NCI-H460 (cell line): ENCODE measurements at places on chromosomes 7 and 10.

DNA sequence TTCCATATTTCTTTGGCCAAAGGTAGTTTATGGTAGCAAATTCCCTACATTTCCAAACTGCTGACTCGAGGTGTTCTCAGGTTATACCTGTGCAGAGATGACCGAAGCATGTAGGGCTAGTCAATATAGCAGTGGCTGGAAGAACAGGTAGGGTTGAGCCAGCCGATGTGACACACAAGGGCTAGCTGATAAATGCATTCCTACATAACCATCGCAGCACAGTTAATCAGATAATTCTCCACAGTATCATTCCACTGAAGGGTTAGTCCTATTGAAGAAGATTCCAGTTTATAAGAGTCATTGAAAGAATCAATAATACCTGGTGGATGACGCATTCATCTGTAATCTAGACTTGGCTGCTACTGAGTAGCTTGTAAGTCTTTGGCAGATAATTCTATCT lies 220.0 kb downstream of the KIF20B start:
- DNase-seq, result no peak

- no peak for DNase-seq
These were observed 6.1 kb upstream of the CAV2 start for GRCh38 chr7:116493449-116493848.

DNA sequence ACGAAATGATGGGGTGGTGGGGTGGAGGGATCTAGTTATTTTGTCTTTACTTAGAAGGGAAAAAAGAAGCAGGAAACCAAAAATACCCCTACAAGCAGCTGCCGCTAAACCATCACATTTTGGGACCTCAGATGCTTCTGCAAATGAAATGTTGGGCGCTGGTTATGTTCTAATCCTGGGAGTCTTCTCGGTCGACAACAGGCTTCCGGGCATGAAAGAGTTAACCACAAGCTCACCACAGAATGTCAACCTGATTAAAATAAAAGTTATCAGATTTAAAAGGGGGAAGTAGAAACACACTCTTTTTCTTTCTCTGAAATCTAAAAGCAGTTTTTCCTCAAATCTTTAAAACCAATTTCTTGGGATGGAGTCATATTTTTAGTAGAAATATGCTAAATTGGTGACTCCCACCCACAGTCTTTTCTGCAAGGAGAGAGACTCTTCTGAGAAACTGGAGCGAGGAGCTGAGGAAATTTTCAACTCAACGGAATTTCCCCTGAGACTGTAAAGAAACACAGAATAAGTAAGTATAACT lies 16.8 kb downstream of the IL2RA start:
- DNase-seq, result no peak

DNA sequence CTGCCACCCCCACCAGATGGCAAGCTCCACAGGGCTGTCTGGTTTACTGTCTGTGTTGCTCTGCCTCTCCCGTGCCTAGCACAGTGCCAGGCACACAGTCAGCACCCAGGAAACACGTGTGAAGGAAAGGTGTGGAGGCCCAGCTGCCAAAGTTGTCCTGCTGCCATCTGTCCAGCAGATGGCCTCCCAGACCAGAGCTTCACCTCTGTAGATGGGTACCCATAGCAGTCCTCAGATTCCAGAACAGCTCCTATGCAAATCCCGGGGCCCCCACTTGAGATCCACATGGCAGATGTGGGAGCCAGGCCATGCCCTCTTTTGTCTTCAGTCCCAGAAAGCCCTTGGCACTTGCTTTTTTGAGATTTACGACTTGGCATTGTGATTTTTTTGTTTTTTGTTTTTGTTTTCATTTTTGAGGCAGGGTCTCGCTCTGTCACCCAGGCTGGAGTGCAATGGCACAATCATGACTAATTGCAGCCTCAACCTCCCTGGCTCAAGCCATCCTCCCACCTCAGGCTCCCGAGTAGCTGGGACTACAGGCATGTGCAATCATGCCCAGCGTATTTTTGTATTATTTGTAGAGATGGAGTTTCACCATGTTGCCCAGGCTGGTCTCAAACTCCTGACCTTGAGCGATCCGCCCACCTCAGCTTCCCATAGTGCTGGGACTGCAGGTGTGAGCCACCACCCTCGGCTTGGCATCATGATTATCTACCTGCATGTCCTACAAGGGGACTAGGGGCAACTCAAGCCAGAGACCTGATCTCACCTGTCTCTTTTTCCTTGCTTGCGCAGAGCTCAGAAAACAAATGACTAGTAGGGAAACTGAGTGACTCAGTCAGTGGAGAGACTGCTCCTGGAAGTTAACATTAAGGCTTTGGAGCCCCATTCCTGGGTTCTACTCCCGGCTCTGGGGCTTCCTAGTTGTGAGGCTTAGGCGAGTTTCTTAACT lies 16.9 kb upstream of the PALD1 start:
- DNase-seq, result peak; percentile 61

- no peak for DNase-seq
These were observed 907.9 kb downstream of the ANKRD7 start for GRCh38 chr7:119132436-119132835.

GRCh38 chr7:155361346-155361680 lies 63.6 kb downstream of the INSIG1 start:
- DNase-seq, result no peak

DNA sequence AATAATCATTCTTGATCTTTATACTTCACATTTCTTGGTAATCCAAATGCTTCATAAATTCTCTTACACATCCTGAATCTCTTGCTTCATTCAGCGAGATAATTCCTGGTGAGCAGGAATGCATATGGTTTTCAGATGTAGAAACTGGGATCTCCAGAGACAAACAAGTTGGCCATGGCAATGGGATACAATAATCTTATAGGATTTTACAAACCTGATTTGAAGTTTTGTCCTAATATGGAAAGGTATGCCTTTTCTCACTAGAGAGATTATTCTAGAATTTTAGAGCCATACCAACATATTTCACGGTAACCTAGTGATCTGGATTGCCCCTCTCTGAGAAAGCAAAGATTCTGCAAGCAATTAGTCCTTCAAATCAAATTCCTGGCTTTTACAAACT lies 13.1 kb upstream of the TRDMT1 start:
- DNase-seq, result no peak

DNA sequence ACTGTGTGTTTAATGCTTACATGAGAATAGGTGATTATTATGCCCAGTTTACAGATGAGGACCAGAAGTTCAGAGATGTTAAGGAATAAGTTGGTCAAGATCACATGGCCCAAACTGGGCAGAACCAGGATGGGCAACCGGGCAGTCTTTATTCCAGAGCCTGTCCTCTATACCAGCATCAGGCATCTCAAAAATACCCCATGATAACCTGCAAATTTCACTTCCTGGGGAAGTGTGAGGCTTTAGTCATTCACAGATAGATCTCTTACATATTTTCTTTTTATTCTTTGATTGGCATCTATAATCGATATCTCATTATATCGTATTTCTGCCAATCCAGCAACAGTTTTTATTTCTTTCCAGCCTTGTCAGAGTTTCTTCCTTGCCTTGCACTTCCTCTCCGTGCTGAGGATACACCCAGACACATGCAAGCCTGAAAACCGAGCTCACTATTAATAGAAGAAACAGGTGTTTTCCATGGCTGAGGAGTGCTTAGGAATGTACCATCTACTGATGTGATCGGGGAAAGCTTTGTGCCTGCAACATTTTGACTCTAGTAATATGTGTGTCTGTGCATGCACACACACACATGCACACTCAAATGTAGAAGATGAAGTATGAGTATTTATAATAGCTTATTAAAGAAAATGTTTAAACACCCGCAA lies 82.4 kb downstream of the CREM start:
- DNase-seq, result no peak

- DNase-seq, result peak; percentile 14
These were observed 782 bp downstream of the IFIT5 start for GRCh38 chr10:89414879-89415821.

DNA sequence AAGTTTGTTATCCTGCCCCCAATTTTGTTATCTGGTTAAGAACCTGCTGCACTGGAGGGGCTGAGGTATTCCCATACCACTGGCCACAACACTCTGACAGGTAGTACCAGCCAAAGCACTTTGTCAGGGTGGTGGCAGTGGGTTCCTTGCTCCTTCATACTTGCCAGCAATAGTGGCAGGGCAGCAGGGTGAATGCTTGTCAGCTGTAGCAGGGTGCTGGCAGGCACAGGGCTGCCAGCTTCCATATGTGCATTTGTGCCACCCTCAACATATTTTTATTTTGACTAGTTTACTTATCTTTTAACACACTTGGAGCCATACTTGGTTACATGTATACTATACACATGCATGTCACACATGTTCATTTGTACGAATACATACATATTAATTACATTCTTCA lies 294.0 kb upstream of the VWC2 start:
- DNase-seq, result no peak

DNA sequence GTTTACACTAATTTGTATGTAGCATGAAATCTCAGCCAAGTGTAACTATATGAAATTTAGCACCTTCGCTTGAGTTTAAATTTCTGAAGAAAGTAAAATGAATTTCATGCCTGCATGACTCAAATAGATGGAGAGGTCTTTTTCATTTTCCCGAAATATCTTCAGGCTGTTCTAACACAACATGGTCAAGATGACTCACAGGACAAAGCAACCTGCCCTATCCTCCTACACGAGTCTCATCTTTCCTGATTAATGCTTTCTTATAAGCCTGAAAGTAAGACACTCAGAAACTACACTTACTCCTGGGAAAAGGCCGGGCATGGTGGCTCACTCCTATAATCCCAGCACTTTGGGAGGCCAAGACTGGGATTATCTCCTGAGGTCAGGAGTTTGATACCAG lies 41.2 kb downstream of the CH25H start:
- no peak for DNase-seq

GRCh38 chr7:32477649-32477980 lies 12.6 kb downstream of the LSM5 start:
- no peak for DNase-seq

GRCh38 chr10:53088961-53089360 lies 316.4 kb upstream of the MBL2 start:
- no peak for DNase-seq

- no peak for DNase-seq
These were observed 115.9 kb downstream of the GPR85 start for GRCh38 chr7:112970771-112971170.

GRCh38 chr10:116915340-116915739 lies 66.0 kb downstream of the ENO4 start:
- no peak for DNase-seq

DNA sequence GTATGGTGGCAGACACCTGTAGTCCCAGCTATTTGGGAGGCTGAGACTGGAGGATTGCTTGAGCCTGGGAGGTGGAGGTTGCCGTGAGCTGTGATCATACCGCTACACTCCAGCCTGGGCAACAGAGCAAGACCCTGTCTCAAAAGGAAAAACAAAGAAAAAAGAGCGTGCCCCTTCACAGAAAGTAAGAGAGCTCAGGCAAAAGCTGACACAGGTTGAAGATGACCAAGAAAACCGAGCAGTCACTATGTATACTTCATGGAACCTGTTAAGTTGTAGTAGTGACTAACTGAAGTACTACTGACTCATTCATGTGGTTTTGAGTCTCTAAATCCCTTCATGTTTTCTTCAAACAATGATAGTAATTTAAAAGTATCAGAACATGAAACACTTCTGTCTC lies 1.2 kb upstream of the PRRT4 start:
- DNase-seq, result no peak

DNA sequence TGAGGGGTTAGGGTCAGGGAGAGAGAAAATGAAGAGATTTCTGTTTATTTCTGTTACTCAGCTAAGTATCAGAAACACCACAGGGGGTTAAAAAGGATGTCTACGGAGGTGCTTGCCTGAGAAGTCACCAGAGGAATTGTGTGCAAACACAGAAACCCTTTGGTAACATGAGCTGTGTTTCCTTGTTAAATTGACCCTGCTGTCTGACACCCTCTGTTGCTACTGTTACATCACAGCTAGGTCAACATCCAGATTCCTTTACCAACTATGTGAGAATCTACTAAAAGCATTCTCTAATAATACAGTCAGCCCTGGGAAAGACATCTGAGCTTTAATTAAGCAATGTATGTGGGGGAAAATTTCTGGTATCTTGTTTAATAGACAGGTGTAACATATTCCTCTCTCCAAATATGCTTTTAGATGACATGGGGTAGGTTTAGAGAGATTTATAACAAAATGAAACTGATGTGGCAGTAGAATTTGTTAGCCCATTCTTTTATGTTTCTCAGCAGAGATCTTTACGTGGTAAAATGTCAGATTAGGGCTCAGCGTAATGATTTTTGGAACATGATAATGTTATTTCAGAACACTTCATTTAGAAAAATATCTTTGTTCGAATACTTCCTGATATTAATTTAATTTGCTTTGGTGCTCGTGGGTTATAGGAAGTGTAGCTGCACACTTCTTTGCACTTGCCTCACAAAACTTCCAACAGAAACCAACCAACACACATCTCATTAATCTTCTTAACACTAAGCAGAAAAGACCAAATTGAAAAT lies 168.0 kb upstream of the AHR start:
- peak; percentile 97 for DNase-seq

DNA sequence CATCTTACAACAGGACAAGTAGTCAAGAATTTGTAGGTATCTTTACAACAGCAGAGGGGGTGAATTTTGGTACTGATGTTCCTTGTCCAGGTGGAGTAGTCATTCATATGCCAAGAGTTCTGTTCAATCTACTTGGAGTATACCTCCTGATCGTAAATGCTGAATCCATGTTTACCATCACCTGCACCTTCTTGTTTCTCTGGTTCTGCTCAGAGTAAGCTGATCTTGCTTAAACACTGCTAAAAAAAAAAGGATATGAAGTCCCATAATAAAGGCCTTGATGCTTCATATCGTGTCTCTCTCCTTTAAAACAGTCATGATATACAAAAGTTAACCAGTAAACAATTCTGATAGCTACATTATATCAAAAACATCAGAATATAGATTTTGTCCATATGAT lies 45.3 kb upstream of the FOXP2 start:
- DNase-seq, result no peak

DNA sequence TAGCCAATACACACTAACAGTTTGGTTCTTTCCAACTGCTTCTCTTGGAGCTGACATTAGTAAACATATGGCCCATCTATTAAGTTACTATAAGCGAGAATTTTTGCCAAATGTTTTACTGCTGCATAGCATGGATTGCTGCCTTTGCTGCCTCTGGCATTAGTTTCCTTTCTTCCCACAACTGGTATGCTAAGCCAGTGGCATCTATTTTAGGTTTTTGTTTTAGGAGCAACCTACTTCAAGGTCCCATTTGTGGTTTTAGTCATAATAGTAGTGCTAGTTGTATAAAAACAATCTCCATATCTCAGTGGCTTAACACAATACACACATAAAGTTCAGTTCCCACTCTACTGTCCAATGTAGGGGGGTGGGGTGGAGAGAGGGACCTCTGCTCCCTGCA lies 25.9 kb upstream of the PANK1 start:
- DNase-seq, result no peak
